ENCODE measurements at places on chromosomes 1 and 21.

GRCh38 chr1:1048765-1049164, 25.3 kb downstream of the RNF223 start:
- H3K36me3 ChIP-seq, result peaks cover 18% of the 10 kb centered on the region
- no peaks in the 10 kb centered on the region for H3K4me1 ChIP-seq
- no peak for DNase-seq
- H3K4me3 ChIP-seq, result no peak overlapping the region

- H3K4me3 ChIP-seq, result no peak overlapping the region
- no peaks in the 10 kb centered on the region for H3K27me3 ChIP-seq
- peaks cover 7% of the 10 kb centered on the region for H3K4me1 ChIP-seq
- no peak for DNase-seq
Measured at GRCh38 chr1:166174108-166174507, 7.3 kb upstream of the FAM78B start.

- H3K27ac ChIP-seq, result no peak overlapping the region
- H3K4me1 ChIP-seq, result no peaks in the 10 kb centered on the region
- no peak for DNase-seq
- H3K27me3 ChIP-seq, result no peaks in the 10 kb centered on the region
Measured at GRCh38 chr1:14511796-14512585, 86.5 kb upstream of the KAZN start.

DNA sequence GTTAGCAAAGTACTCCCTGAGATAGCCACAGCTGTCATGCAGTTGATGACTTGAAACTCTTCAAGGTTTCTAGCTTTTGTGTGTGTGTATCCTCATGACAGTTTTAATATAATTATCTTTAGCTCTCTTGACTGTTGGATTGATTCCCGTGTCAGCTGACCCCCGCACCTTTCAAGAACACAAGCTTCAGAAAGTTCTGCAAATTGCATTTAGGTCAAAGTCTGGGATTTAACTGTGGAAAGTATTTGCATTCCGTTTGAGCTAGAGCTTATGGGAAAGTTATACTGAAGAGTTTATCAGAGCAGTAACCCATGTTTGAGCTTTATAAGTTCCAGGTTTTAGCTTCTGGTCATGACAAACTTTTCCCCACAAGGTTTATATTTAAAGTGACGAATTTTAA, 380.1 kb upstream of the CHRM3 start:
- no peak overlapping the region for H3K4me3 ChIP-seq
- no peaks in the 10 kb centered on the region for H3K4me1 ChIP-seq
- DNase-seq, result no peak
- H3K36me3 ChIP-seq, result no peaks in the 10 kb centered on the region
- H3K27me3 ChIP-seq, result no peaks in the 10 kb centered on the region

DNA sequence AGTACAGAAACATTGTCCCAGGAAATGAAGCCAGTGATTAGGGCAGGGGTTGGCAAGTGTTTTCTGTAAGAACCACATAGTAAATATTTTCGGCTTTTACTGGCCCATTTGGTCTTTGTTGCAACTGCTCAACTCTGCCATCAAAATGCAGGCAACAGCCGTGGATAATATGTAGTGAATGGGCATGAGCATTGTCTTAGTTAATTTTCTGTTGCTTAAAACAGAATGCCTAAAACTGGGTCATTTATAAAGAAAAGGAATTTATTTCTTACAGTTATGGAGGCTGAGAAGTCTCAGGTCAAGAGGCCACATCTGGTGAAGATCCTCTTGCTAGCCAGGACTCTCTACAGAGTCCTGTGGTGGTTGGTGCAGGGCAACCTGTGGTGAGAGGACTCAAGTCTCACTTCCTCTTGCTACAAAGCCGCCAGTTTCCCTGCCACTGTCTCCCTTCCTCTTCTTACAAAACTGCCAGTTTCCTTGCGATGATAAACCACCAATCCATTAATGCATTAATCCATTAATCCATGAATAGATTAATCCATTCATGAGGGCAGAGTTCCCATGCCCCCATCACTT, 166.4 kb downstream of the PSMG1 start:
- H3K36me3 ChIP-seq, result no peaks in the 10 kb centered on the region
- H3K4me1 ChIP-seq, result no peaks in the 10 kb centered on the region
- no peak for DNase-seq
- no peak overlapping the region for H3K27ac ChIP-seq
- H3K27me3 ChIP-seq, result no peaks in the 10 kb centered on the region

DNA sequence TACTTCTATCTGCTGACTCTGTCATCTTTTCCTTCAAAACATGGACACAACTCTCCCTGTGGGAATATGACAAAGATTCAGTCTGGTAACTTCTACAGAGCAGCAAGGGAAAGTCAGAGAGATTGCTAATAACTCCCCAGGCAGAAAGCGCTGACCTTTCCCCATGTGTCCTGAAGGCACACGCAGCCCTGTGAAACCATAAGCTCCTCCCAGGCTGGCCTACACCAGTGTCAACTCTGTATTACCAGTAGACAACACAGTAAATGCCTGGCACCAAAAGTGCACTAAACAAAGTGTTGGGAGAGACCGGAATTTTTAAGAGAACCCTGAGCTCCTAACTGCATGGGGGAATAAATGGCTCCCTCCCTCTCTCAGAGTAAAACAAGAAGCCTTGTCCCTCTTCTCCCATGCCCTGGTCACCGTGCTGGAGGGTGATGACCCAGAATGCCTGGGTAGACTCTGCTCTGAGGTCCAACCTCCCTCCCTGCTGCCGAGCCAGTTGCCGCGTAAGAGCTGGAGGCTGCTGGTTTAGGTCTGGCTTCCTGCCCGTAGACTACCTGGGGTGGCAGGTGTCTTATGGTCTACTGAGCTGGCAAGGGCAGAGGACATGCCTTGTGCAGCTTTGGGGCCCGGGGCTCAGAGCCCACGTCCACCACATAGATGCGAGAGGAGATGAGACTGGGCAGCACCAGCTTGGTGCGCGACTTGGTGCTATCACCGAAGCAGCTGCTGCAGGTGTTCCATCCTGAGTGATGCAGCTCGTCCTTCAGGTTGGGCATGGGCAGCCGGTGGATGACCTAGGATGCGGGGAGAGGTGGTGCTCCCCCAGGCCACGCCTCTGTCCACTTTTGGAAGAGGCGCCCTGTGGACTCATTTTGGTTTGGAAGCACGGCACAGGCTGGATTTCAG, 3.9 kb downstream of the SELENBP1 start:
- H3K27me3 ChIP-seq, result no peaks in the 10 kb centered on the region
- no peak overlapping the region for H3K4me3 ChIP-seq
- H3K27ac ChIP-seq, result no peak overlapping the region
- H3K4me1 ChIP-seq, result no peaks in the 10 kb centered on the region
- H3K36me3 ChIP-seq, result peaks cover 20% of the 10 kb centered on the region
- no peak for DNase-seq

- no peak for DNase-seq
- H3K36me3 ChIP-seq, result no peaks in the 10 kb centered on the region
- H3K4me3 ChIP-seq, result no peak overlapping the region
- no peaks in the 10 kb centered on the region for H3K4me1 ChIP-seq
- H3K27me3 ChIP-seq, result no peaks in the 10 kb centered on the region
Measured at GRCh38 chr1:61368876-61369275, 286.5 kb downstream of the NFIA start.

- no peaks in the 10 kb centered on the region for H3K27me3 ChIP-seq
- H3K4me1 ChIP-seq, result peaks cover 5% of the 10 kb centered on the region
- H3K36me3 ChIP-seq, result peaks cover 17% of the 10 kb centered on the region
- no peak overlapping the region for H3K4me3 ChIP-seq
Measured at GRCh38 chr1:26785611-26786436, 1.9 kb upstream of the PIGV start.

DNA sequence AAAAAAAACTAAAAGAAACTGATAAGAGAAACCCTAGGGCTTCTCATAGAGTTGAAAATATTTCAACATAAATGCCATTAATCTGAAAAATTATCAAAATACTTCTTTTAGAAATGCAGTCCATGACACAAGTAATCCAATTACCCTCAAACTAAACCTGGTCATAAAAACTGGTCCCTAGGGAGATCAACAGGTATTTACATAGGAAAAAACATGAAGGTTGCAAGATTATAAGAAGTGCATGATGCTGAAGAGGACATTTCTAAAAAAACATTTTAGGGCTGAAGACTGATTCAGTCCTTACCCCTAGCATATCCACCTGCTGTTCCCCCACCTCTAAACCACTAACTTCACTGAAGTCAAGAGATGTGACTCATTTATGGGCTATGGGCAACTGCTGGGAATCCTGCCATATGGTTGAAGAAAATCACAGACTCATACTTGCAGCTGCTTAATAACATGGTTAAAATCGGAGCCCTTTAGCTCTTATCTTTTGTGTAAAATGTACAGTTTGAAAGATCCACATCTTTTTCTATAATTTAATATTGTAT, 131.0 kb upstream of the RUNX1 start:
- no peak overlapping the region for H3K27ac ChIP-seq
- peaks cover 2% of the 10 kb centered on the region for H3K36me3 ChIP-seq
- no peaks in the 10 kb centered on the region for H3K4me1 ChIP-seq
- no peaks in the 10 kb centered on the region for H3K27me3 ChIP-seq

DNA sequence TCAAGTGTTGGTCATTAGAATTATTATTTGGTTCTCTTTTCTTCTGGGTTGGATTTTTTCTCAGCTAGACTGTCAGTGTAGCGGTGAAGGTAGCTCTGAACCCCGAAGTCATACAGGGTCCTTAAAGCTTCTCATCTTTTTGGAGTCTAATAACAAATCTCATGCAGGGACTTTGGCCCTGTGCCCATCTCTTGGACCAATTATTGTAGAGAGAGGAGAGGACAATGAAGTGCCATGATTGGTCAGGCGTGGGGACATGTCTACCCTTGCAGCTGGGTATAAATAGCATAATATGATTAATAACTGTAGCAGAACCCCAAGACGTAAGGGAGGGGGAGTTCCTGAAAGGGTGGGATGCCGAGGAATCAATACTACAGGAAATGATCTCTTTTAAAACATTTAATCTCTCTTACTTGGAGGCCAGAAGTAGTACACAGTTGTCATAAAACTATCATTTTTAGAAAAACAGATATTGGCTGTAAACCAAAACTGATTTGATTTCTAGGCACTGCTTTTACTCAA, 8.8 kb downstream of the MAGI3 start:
- H3K27ac ChIP-seq, result no peak overlapping the region
- no peak for DNase-seq
- no peaks in the 10 kb centered on the region for H3K27me3 ChIP-seq
- H3K4me1 ChIP-seq, result no peaks in the 10 kb centered on the region

GRCh38 chr1:7395251-7395650, 375.8 kb upstream of the VAMP3 start:
- H3K27me3 ChIP-seq, result no peaks in the 10 kb centered on the region
- peaks cover 30% of the 10 kb centered on the region for H3K36me3 ChIP-seq
- no peak for DNase-seq

DNA sequence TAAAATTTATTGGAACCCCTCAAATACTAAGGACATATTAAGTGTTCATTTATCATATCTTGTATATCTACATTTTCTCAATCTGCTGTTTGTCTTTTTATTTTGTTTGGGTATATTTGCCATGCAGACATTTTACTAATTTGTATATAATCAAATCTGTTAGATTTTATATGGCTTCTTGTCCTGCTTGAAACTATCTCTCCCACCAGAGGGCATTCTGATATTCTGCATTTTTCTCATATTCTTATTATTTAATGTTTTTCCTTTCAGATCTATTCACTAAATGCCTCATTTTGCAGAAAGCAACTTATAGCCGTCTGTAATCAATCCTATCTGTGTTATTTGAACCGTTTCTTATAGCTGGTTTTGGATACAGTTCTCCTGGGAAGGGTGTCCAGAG, 745.5 kb downstream of the LRRIQ3 start:
- DNase-seq, result no peak
- H3K4me3 ChIP-seq, result no peak overlapping the region
- no peaks in the 10 kb centered on the region for H3K36me3 ChIP-seq
- H3K4me1 ChIP-seq, result no peaks in the 10 kb centered on the region

DNA sequence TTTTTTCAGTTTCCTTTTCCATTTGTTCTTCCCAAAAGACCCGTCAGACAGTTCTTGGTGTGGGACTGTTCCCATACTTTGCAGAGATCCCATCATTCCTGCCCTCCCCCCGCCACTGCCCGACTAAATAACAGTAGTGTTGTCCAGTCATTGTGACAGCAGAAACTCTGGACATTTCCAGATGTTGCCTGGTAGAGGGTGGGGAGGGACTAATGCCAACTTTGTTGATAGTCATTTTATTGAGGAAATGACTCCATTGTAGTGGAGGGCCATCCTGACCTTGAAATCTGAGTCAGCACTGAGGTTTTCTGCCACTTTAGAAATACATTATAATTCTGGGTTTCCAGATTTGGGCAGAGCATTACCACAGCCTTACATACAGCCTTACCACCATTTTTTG, 85.4 kb downstream of the CEP350 start:
- H3K27me3 ChIP-seq, result no peaks in the 10 kb centered on the region
- H3K4me1 ChIP-seq, result no peaks in the 10 kb centered on the region
- peaks cover 35% of the 10 kb centered on the region for H3K36me3 ChIP-seq

- peaks cover 5% of the 10 kb centered on the region for H3K4me1 ChIP-seq
- H3K36me3 ChIP-seq, result peaks cover 2% of the 10 kb centered on the region
- no peak overlapping the region for H3K27ac ChIP-seq
- no peaks in the 10 kb centered on the region for H3K27me3 ChIP-seq
- no peak for DNase-seq
Measured at GRCh38 chr1:9589144-9589718, 520 bp downstream of the TMEM201 start.

DNA sequence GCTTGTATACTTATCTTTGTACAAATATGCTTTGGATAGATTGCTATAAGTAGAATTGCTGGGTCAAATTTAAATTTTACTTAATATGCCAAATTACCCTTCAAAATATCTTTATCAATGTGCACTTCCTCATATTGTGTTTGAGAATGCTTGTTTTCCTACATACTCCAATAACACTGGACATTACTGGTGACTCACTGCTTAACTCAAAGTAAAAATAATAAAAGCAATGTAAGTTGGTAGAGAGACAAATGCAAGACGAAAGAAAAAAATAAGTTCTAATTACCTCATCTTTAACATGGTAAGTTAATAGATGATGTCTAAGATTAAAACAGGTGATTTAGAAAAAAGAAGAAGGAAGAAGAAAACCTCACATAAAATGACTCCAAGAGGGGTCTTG, 7.9 kb upstream of the SH3GLB1 start:
- no peak for DNase-seq
- H3K27ac ChIP-seq, result no peak overlapping the region
- no peaks in the 10 kb centered on the region for H3K27me3 ChIP-seq
- H3K4me1 ChIP-seq, result peaks cover 3% of the 10 kb centered on the region
- H3K36me3 ChIP-seq, result no peaks in the 10 kb centered on the region

GRCh38 chr1:86064899-86065298, 91.7 kb downstream of the COL24A1 start:
- H3K36me3 ChIP-seq, result no peaks in the 10 kb centered on the region
- no peak overlapping the region for H3K4me3 ChIP-seq
- H3K27me3 ChIP-seq, result no peaks in the 10 kb centered on the region
- H3K27ac ChIP-seq, result no peak overlapping the region
- no peak for DNase-seq

- no peak overlapping the region for H3K27ac ChIP-seq
- no peaks in the 10 kb centered on the region for H3K27me3 ChIP-seq
- H3K4me3 ChIP-seq, result no peak overlapping the region
- DNase-seq, result no peak
Measured at GRCh38 chr1:147892731-147893214, 9.8 kb upstream of the GJA8 start.

DNA sequence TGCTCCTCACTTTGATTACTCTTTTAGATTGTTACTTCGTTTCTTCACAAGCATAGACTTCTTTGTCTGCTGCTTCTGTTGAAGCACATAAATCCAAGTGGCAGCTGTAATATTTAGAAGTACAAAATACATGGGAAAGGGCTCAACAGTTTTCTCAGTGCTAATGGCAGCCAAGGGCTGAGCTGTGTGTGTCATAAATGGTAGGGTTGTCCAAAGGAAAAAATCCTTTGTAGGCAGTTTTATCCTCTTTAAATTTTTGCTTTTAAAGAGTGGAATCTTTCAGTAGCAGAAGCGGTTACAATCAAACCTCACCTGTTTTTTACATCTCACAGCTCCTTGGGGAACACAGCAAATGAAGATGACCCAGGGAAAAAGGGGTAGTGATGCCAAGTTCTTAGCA, 650.8 kb downstream of the PLPP3 start:
- H3K36me3 ChIP-seq, result no peaks in the 10 kb centered on the region
- H3K27me3 ChIP-seq, result no peaks in the 10 kb centered on the region
- DNase-seq, result no peak
